ENCODE measurements at places on chromosomes 12 and 14. TPM values are rescaled to one million over a fixed set of nuclear protein-coding genes. Genes with fewer than 3 reads are reported as not detected.
A peak's percentile ranks its signal among the peaks of the same experiment; 100 is the strongest.

PTPRO gene
- total RNA-seq: 22.5 TPM

SLC2A3 gene
- 26.3 TPM for total RNA-seq

LAG3 gene
- total RNA-seq: 0.60 TPM

KRT6C gene
- total RNA-seq: not detected

DAO gene
- 0.71 TPM for total RNA-seq

AICDA gene
- not detected for total RNA-seq

E2F7 gene
- 0.71 TPM for total RNA-seq

TNFRSF1A gene
- total RNA-seq: 10.5 TPM

DNA sequence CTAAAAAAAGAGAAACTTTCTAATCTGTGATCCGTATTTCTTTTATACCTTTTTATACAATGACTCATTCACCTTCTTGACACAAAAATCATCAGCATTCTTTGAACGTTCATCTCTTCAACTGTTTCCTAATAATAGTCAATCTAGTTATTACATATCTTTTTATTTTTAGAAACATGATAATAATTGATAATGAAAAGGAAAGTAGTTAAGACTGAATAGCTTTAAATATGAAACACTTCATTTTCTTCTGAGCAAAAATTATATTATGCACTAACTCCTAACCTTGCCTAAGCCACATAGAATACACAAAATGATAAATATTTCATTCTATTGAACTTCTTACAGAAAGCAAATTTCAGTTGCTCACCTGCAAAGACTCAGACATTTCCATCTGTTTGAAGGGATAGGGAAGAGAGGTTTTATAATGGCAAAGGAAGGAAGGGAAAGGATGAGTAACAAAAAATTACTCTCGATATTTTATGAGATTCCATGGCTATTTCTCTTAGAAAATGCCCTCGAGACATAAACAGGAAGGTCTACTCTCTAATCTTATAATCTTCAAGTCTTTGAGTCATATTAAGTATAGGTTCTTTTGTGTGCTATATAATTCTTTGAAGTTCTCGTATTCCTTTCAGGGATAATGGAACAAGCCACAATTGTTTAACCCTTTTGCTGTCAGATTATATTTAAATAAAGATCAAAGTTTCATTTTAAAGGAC lies 7.5 kb upstream of the KLHL42 start:
- ATAC-seq: no peak

- peak; percentile 65 for ATAC-seq
These were observed 43.4 kb upstream of the LIMA1 start for GRCh38 chr12:50326590-50327284.

DNA sequence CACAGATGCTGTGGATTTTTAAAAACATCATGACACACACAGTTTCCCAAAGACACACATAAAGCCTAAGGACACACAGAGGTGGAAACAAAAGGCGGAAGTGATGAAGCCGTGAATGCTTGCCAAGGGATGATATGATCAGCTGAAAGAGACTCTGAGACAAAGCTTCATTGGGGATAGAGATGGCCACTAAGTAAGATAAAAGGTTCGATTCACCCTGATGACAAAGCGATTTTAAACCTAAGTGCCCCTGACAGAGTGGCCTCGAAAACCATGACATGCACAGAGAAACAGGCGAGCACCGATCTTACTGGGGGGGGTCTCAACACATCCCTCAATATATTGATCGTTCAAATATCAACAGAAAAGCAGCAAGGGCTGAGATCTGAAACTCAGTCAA lies 20.3 kb upstream of the EIF5 start:
- ATAC-seq: no peak

GRCh38 chr12:51863933-51864832 lies 15.7 kb upstream of the FIGNL2 start:
- ATAC-seq: peak; percentile 80

GRCh38 chr12:129594098-129594497 lies 309.7 kb downstream of the TMEM132D start:
- ATAC-seq: no peak

DNA sequence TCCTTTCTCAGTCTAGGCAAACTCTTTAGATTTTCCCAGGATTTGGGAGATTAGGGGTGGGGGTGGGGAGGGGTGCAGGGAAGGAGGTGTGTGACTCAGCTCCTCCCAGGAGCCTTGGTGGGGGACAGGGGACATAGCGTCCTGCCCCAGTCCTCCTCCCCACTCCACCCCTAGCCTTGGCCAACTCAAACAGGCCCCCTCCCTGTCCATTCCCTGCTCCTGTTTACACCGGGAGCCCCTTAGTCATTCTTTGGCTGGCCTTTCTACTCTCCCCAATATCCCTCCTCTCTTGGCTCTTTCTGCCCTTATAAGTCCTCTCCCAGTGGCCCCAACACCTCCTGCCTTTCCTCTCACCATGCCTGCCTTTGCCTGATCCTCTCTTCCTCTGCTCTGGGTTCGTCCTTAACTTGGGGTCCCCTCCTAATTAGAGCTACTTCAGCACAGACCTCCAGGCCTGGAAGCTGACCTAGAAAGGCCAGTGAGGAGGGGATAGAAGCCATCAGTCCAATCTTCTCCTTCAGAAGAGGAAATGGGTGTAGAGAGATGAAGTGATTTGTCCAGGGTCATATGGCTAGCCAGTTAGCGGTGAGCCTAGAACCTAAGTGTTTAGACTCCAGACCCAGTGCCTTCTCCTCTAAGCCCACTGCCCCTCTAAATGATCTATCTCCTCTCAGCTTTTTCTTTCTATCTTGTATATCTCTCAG lies 2.3 kb upstream of the ITGA5 start:
- ATAC-seq: no peak

DNA sequence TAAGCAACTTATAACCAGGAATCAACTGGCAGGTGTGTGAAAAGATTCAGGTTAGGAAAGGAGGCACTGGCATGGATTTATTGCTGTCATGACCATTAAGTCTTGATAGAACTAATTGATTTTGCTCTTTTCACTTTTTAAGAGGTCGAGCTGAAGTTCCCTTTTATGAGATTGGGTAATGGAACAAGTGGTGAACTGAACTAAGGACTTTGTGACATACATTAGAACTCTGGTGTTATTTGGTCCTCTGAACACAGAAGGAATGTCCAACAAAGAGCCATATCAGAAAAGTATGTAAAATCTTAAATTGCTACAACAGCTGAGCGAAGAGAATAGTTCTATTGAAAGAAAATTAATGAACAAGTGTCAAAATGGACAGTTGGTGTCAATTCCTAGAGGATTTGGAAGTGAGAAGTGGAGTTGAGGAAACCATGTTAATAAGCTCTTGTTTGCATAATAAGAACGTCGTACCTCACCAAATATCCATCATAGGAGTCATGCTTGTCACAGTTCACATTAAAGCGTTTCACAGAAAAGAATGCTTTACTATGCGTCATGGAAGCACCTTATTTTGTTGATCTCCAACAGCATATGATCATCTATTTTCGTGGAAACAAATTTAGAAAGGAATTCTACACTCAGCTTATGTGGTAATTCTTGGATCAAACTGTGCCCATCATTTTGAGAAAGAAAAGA lies 8.4 kb upstream of the MYF6 start:
- ATAC-seq: no peak

DNA sequence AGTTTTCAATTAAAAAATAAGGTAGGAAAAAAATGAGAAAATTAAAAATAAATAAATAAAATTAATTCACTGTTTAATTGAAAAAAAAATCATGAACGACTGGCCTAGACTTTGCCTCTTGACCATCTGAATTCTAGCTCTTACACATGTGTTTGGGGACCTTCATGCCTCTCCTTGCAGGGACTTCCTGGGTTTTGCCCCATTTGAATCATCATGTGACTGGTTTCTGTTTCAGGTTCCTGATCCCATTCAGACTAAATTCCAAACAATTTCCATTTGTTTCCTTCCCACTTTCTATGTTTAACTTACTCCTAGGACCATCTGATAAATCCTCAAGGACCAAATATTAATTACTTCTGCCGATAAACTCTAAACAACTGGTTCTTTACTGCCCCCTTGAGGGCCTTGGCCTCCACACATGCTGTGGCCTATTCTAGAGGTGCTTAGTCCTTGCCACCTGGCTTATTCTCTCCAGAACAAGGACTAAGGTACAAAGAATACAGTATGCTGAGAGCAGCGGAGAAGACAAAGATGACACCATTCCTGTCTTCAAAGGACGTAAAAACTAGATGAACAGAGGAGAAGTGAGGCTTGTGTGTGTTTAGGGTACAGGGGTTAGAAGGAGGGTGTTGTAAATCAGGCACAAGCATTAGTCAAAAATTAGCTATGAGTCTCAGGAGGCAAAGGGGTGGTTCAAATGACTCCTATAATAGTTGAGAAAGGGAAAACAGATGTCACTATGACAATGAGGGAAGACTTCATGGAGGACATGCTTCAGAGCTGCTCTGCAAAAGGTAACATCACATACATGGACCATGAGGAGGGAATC lies 125.8 kb upstream of the AVPR1A start:
- ATAC-seq: no peak

DNA sequence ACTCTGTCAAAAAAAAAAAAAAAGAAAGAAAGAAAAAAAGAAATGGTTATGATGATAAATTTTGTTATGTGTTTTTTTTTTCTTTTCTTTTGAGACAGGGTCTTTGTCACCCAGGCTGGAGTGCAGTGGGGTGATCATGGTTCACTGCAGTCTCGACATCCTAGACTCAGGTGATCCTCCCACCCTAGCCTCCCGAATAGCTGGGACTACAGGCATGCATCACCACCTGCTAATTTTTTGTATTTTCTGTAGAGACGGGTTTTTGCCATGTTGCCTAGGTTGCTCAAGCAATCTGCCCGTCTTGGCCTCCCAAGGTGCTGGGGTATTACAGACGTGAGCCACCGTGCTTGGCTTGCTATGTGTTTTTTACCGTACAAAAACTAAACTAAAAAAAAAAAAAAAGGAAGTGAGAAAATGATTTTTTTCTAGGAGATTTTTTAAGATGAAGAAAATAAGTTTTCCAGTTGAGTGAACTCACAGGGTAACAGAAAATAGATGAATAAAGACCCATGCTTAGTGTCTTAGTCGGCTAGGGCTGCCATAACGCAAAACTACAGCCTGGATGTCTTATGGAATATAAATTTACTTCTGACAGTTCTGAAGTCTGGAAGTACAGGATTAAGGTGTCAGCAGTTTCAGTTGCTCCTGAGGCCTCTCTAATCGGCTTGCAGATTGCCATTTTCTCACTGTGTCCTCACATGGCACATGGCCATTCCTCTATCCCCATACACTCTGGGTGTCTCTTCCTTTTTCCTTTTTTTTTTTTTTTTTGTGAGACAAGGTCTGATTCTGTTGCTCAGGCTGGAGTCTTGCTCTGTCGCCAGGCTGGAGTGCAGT lies 13.2 kb upstream of the APOF start:
- no peak for ATAC-seq

DNA sequence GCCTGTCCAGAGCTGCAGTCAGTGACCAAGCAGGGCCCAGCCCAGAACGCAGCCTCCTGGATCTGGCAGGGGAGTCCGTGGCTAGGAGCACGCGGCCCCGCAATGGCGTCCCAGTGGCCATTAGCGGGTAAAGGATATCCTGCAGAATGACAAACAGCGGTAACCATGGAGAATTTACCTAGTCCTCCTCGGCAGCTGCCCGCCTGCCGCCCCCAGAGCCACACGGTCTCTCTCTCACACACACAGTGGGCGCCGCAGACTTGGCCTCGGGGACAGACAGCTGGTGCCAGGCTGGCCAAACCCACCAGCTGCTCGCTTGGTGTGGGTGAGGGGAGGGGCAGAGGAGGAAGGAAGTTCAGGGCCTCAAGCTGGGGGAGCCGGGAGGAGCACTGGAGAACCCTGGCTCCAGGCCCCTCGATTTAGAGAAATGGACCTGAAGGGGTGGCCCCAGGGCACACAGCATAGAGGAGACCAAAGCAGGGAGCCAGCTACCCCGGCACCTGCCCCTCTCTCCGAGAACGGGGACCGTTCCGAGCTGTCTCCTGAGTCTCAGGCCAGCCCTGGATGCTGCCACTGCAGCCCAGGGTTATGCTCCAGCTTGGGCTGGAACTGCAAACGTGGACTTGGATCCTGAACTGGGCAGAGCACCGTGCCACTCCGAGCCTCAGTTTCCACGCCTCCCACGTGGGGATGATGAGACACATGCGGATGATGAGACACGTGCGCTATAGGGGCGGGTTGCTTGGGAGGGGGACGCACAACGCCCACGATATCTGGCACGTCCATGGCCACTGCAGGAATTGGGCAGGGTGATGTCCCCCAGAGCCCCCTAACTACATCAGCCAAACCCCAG lies 3.4 kb downstream of the CDK2AP1 start:
- no peak for ATAC-seq

DNA sequence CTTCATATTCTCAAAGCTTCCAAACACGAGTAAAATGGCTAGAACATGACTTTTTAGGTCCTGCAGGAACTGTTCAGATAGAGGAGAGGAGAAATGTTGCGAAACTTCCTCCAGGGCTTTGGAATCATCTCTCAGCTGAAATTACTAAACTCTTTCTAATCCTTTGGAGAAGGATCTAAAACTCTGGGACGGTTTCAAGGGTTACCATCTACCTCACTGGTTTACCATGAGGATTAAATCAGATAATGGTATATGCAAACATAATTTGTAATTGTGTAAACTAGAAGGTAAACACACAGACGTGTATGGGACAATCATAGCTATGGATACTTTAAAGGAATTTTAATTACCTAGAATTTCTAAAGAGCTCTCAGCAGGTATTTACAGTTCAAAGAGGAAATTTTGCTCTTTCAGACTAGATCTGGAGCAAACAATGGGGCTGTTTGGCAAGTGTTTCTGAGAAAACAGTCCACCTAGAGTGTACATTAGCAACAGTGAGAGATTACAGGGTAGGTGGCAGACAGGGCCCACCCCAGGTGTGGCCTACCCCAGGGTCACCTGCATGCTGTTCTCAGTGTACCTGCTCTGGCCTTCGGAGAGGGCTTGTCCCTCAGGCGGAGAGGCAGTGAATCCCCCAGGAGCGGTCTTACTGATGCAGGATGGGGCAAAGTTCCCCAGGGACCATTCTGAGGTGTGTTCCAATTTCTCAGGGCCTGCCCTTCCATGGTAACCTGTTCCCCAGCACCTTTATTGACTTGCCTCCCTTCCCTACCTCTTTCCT lies 124.7 kb upstream of the MAX start:
- no peak for ATAC-seq

DNA sequence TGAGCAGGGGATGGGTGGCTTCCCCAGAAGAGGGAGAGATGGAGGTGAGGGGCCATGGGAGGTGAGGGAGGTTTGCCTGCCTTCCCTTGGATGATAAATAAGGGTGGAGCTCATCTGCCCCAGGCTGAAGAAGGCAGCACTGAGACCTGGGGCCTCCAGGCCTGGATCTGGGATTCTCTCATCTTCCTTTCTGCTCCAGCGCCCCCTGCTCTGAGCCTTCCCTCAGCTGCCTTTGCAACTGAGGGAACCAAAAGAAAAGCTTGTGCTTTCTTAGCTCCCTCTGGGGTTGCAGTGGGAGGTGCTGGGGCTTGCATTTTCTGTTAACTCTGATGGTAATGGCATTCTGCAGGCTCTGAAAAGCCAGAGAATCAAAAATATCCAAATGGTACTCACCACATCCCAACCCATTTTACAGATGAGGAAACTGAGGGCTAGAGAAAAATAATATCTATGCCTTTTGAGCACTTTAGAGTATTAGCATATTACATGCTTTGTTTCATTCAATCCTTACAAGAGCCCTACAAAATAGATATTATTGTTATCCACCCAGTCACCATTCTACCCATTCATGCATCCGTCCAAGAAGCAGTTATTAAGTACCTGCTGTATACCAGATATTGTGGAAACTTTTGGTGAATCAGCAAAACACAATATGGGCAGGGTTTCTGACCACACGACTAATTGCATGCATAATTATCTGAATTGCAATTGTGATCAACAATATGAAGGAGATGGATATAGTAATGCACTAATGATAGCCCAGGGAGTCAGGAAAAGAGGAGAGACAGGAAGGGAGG lies 102.2 kb downstream of the WSCD2 start:
- ATAC-seq: no peak

GRCh38 chr12:98532687-98533304 lies 17.4 kb downstream of the TMPO start:
- no peak for ATAC-seq

All from motor neuron (in vitro differentiated cells).